ENCODE measurements at places on chromosomes 2 and 18.

DNA sequence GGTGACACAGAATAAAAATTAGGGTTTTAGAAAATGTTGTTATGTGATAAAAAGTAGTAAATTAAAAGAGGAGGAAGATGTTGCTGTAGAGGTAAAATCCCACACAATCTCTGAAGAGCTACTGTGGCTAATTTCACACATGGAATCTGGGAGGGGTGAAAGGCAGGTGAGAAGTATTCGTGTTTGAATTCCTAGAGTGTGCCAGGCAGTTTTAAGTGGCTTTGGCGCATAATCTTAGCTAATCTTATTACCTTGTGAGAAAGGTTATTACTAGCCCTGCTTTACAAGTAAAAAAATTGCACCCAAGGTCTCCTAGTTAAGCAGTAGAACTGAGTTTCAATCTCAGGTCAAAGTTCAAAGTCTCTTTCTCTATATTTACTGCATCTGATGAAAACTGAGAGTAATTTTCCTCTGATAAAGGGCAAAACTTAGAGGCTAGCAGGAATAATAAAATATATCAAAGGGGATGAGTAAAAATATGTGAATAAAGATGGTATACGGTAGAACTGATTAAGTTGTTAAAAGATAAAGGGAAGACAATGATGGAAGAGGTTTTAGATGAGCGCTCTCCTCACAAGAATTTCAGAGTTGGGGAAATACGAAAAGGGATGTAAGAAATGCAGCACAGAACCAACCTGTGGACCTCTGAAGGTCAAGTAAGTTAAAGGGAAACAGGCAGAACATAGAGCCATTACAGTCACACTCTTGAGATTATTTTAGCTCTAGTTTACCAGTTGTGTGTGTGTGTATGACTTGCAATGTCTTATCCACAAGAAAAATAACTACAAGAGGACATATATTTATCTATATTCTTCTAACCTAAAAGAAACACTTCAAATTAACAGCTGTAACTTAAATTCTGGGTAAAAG is 34.8 kb downstream of the GAREM1 start:
- no peak for DNase-seq

DNA sequence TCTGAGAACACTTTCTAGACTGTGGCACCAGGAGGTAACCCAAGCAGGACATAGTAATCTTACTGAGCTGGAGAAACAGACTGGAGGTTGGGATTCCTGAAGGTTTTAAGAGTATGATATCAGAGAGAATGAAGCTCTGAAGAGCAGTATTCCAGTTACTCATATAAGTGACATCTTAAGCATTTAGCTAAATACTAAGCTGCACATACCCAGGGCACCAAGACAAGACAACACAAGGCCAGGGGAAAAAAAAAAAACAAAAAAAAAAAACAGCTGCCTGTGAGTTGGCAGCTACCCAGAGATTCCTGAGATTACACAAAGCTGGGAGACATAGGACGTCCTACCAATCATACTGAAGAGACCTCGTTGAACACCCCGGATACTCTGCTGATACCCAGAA is 175.8 kb downstream of the SRBD1 start:
- no peak for DNase-seq

DNA sequence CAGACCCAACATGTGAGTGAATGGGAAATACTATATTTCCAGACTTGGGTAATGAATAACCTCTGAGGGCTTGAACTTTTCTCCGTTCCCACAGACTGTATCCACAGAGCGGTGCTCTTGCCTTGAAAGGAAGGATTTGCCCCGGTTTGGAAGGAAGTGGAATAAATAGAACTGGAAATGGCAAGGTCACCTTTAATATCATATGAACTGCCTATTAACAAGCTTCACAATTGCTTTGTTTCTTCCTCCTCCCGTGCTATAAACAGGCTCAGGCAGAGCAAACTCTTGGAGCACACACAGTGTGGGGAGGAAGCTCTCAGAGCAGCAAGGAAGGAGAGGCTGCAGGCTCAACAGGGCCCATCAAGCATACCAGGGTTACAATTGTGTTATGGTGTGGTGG is 28.5 kb upstream of the DARS1 start:
- no peak for DNase-seq

DNA sequence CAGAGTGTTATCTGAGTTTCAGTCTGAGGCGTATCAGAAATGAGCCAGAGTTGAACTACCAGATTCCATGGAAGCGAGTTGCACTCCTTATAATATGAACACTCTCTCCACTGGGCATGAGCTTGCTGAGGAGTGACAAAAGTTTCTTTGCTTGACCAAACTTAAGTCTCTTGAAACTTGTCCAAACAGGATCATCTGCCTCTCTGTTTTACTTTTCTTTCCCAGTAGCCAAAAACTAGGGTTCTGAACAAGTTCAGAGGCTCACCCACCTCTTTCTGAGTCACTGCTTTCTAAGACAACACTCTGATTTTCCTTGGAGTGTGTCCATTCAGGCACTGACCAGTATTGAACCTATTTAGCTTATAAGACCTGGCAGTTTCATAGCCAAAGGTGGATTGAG is 233.2 kb upstream of the TCF4 start:
- DNase-seq = no peak

DNA sequence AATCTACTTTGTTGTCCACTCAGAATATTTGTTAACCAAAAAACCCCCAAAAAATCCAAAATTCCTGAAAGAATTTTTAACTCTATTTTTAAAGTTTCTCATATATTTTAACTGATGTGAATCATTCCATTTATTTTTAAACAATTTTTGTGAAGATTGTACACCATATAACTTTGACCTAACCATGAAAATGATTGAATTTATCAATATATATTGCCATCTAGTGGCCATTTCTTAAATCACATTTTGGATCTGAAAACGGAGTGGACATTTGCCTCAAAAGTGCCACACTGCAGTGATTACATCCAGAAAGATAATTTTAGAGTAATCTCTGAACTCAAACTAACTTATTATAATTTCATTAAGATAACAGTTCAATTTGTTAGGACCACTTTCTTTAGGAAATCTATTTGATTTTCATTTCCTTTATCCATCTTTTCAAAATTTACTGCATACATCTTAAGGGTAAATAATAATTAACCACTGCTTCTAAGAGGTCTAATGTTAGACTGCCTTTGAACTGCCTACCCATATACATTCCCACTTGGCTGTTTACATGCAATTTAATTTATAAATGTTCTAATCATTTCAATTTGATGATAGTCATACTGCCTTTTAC is 71.1 kb downstream of the DSC3 start:
- DNase-seq = peak; percentile 3

DNA sequence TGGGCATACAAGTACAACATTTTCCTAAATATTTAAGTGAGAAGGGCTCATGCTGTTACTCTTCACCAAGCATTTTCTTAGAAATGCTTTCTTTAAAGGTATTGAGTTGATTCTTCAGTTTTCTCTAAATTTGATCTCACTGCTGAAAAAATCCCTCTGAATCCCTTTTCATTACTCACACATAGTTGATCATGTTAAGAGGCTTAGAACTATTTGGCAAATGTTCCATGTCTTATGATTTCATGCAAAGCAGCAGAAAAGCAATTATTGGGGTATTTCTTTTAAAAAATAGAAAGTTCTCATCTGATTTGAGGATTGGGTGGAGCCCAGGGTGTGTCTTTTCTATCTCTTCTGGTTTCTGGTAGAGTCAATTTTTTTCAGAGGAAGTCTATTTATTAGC is 1079.8 kb upstream of the ZEB2 start:
- no peak for DNase-seq

- DNase-seq = no peak
Measured at GRCh38 chr18:76491776-76492668, 3.0 kb downstream of the ZNF516 start.

- no peak for DNase-seq
Measured at GRCh38 chr18:74876630-74877243, 279.1 kb downstream of the ZNF407 start.

DNA sequence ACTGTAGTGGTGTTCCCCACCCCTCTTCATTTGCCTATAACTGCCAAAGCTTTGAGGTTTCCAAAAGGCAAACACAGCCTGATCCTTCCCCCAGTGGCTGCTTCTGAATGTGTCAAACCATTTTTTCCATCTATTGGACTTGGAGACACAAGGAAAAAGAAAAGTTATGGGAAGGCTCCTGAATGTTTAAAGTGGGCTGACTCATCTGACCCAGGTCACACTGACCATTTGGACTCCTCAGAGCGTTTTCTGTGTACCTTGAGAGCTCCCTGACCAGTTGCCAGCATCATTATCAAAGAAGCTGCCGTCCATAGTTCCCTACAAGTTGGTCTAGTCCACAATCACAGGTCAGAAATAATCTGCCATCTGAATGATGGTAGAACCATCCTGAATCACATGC is 123.4 kb upstream of the COL3A1 start:
- DNase-seq = no peak

- DNase-seq = no peak
Measured at GRCh38 chr2:45793305-45793962, 142.0 kb downstream of the PRKCE start.

GRCh38 chr2:71779774-71780105 is 326.4 kb downstream of the DYSF start:
- DNase-seq = no peak

GRCh38 chr2:73979686-73980085 is 5.0 kb upstream of the TET3 start:
- no peak for DNase-seq

- peak; percentile 59 for DNase-seq
Measured at GRCh38 chr18:58768293-58768974, 96.2 kb upstream of the ZNF532 start.

DNA sequence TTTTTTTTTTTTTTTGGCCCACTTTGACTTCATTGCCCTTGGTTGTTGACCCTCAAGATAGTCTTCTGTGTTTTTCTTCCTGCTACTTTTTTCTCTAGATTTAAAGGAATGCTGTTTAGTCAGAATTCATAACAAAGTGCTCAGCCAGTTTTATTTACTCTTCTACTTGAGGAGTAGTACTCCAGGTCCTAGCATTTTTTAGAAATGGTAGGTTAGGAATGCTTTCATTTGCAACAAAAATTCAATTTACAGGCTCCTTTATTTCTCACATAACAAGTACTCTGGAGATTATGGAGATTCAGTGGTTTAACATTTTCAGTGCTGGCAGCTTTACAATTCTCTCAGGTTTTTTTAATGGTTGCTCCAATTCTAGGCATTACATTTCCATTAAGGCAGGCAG is 58.2 kb downstream of the KIAA1328 start:
- no peak for DNase-seq

- no peak for DNase-seq
Measured at GRCh38 chr2:128635361-128635900, 316.8 kb upstream of the HS6ST1 start.

DNA sequence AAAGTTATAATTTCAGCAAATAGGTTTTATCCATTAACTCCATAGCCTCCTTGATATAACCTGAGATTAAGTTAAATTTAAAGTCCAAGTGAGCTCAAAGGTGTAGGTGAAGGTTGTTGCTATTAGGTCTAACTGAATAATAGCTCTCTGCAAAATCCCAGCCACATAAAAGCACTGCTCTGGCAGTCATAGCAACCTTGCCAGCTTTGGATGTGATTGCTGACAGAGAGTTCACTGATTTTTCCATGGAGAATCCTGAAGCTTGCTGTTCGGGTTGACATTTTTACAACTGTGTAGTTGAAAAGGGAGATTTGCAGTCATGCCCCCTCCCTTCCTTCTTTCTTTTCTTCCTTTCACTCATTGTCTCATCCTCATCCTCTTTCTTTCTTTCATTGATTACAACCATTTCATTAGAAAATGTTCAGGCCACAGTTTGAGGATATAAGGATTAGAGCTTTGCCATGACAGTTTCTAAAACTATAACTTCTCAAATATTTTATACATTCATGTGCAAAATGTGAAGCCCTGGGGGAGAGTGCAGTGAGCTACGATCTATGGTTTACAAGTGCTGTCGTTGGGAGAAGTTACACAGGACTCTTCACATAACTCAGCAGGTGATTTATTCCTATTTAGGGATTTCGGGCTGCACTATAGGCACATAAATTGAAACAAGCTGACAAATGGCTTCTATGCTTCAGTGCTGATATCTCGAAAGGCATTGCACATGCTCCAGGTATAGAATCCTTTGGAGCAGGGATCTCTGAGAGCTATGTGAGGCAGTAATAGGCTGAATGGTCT is 193.8 kb downstream of the LRRTM4 start:
- no peak for DNase-seq

- no peak for DNase-seq
Measured at GRCh38 chr2:152396051-152396511, 61.1 kb downstream of the FMNL2 start.

- DNase-seq = no peak
Measured at GRCh38 chr2:205405752-205406151, 276.5 kb upstream of the NRP2 start.

DNA sequence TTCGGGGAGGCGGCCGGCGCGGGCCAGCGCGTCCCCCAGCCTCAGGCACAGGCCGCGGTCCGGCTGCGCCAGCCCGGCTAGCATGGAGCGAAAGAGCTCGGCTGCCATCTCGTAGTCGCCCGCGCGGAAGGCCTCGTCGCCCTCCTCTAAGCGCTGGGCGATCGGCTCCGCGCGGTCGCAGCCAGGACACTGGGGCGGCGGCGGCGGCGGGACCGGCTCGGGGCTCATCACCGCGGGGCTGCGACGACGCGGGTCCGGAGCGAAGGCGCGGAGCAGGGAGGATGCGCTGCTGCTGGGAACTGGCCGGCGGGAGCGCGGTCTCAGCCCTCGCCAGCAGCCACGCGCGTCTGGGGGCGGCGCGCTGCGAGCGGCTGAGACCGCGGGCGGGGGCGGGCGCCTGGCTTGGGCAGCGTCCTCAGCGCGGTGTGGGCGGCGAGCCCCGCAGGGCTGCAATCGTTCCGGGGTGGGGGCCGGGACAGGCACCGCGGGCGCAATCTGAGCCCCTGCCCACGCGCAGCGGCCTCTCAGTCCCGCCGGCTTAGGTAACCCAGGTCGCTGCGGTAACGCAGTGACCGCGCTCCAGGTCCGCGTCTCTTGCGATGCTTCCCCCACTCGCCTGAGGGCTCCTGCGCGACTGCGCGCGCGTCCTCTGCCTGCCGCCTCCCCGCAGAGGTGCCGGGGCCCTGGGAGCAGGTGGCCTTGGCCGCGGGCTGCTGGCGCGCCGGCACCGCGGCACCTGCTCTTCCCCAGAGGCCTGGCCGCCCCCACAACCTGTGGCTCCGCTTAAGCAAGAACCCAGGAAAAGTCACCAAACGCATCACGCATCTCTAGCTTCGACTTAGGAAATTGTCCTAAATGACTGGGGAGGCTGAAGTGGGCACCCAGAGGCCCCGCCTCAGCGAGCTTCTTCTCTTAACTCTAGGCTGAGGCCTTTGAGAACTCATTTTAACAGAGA is at the start of gene LONRF2:
LONRF2 (minus strand) TSS at position 636 of the 955 bp plus-strand sequence; CDS start at position 228, 408 bp downstream.
- no peak for DNase-seq

- no peak for DNase-seq
Measured at GRCh38 chr2:137987011-137987410, 22.7 kb downstream of the HNMT start.

GRCh38 chr2:12834239-12834638 is 117.5 kb downstream of the TRIB2 start:
- no peak for DNase-seq

- no peak for DNase-seq
Measured at GRCh38 chr18:48441405-48441881, 32.3 kb upstream of the ZBTB7C start.

DNA sequence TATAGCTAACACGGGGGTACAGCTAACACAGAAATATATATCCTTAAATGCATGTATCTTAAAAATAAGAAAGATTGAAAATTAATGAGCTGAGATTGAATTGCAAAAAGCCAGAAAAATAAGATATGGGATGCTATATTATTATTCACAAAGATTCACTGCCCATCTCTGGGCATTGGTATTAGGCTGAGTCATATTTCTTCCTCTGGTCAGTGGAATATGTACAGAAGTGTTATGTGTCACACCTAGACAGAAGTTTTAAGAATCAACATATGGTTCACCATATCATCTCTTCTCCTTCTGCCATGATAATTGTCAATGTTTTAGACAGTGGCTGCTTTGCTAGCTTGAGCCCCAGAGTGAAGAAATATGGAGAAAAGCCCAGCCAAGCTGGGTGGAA is 14.0 kb upstream of the MCFD2 start:
- DNase-seq = no peak
